ENCODE measurements at places on chromosomes 5 and 9. TPM values are rescaled to one million over a fixed set of nuclear protein-coding genes. Genes with fewer than 3 reads are reported as not detected.

The RGS14 gene
- 5.7 TPM for total RNA-seq

DNA sequence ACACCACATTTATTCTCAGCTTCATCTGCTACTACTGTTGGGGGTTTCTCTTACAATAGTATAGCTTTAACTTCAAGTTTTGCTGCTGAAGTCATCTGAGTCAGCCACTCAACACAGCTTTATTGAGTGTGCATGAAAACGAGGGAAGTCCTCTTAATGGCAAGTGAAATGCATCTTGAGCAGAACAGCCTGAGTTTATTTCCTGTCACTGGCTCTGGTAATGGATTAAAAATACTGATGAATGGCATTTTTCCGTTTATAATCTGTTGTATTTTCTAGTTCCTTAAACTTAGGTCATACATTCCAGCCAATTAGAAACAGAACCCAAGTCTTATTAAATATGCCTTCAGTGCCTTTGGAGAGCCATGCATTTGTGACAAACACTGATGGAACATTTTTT, 238.6 kb downstream of the SLF1 start:
- no peak for DNase-seq

GRCh38 chr9:123322273-123323195, 33.5 kb upstream of the CRB2 start:
- DNase-seq: no peak

- no peak for DNase-seq
These were observed 145.7 kb downstream of the EBF1 start for GRCh38 chr5:158953929-158954534.

The NR6A1 gene
- 1.3 TPM for total RNA-seq

DNA sequence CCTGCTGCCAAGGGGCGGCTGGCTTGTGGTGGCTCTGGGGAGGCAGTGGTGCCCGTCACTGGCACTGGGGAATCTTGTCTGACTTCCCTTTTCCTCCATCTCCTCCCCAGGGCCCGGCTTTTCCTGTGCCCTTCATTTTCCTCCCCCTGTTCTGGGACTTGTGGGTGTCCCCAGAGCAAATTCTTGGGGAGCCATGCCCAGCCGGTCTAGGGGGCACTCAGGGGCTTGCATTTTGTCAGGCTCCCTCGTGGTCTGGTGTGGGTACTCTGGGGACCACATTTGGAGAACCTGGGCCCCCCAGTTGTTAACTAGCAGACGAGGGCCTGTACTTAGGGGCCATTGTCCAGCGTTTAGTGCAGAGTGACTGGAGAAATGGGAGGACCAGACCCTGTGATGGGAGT, 105.2 kb upstream of the IER5L start:
- no peak for DNase-seq

The ZDHHC11 gene
- 34.7 TPM for total RNA-seq

- DNase-seq: no peak
These were observed 411.4 kb upstream of the SGCD start for GRCh38 chr5:155915601-155916000.

- DNase-seq: no peak
These were observed 90.9 kb downstream of the THBS4 start for GRCh38 chr5:80125962-80126480.

DNA sequence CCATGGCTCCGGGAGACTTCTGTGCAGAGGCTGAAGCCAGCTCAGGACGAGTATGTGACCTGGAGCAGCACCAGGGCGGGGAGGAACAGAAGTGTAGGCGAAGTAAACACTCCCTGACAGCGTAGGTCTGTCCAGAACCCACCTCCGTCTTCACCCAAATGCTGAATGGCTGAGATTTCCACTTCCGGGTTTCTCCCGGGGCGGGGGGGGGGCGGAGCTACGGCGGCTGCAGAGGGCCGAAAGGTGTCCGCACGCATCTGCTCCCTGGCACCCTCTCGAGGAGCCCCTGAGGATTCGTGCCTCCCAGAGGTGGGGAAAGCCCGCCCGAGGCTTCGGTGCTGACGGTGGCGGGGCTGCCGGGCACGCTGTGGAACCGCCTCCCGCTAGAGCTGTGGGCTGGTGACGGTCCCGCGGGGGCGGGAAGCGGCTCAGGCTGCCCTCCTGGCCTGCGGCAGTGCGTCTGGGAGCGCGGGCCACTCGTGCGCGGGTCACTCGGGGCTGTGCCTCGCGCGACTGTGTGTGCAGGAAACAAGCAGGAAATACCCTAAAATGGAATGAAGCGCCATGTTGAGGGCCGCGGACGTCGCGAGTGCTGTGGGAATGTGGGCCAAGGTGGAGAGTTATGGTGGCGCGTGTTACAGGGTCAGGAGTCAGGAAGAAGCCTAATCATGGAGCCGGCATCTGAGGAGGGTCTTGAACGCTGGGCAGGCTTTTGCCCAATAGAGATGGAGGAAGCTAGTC, 1425.4 kb downstream of the FOXD4L5 start:
- DNase-seq: peak; percentile 39

- DNase-seq: no peak
These were observed 53.2 kb downstream of the NAA35 start for GRCh38 chr9:85994191-85994590.

DNA sequence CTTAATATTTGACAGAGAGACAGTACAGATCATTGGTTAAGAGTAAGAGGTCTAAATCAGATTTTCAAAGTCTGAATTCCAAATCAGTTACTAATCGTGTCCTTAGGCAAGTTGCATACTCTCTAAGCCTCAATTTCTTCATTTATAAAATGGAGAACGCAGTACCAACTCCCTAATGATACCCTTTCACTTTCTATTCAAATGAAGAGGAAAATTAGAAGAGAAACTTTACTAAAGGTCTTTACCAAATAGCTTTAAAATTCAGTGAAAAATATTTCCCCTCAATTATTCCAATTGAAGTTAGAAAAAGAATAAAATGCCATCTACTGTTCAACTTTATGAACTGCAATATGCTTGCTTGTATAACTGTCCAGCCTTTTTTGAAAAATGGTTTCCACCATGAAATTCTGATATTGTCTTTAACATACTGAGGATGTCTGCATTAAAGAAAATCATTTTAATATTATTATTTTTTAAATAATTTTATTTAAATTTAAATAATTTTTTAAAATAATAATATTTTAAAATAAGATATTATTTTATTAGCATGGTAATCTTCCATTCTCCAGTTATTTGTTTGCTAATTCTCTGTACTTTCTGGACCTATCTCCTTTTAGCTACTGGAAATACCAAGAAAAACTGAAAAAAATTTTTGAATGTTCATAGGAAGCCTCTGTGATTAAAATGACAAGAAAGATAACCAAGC, 36.0 kb downstream of the POC5 start:
- DNase-seq: no peak

DNA sequence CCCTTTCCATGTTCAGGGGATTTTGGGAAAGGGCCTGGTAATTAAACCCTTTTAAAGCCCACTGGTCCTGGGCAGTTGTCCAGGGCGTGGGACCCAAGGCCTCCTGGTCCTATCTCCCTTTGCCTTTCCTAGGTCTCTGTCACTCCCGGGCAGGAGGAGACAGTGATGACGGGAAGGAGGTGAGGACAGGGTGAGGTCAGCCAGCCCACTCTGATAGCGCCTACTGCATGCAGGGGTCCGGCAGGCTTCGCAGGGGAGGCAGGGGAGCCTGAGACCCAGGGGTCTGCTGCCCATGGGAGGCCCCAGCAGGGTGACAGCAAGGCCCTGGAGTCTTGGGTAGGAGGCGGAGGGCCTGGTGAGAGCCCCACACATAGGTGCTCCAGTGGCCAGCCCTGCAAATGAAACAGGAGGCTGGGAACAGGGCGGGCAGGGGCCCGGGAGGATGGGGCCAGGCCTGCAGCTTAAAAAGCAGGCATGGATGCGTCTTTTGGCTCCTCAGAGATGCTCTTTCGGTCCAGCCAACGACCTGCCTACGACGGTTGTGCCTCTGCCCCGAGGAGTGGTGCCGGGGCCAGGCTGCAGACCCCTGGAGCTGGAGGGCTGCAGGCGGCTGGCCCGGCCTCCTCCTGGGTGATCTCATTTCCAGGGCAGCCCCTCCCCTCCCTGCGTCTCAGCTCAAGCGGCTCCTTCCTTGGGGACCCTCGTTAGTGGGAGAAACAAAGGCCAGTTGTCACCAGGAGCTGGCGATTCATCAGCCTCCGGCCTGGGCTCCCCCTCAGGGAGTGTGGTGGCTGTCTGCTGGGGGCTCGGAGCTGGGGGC, 6.7 kb upstream of the RXRA start:
- DNase-seq: peak; percentile 10

The SMIM32 gene
- total RNA-seq: not detected

GRCh38 chr5:112930082-112930344, 8.0 kb upstream of the REEP5 start:
- DNase-seq: no peak

- DNase-seq: no peak
These were observed 60.8 kb downstream of the SEMA4D start for GRCh38 chr9:89436963-89437625.

DNA sequence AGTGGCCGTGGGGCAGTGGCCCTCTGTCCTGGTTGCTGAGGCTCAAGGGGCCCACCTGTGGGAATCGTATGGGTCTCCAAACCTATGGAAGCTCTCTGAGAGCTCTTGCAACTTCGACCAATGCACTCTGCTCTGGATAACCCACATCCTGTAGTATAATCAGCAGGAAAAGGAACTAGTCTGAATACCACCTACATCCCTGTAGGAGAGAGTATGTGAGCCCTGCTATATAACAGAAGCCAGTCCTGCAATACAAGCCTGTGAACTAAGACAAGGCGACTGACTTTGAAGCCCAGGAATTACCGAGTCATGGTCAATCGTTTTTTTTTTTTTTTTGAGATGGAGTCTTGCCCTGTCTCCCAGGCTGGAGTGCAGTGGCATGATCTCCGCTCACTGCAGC, 29.8 kb upstream of the BICD2 start:
- DNase-seq: no peak

- DNase-seq: no peak
These were observed 78.5 kb downstream of the CD180 start for GRCh38 chr5:67118050-67118620.

GRCh38 chr5:76626738-76627137, 3.5 kb upstream of the F2RL2 start:
- no peak for DNase-seq
